ENCODE measurements at places on chromosomes 3 and 15. TPM values are rescaled to one million over a fixed set of nuclear protein-coding genes. Genes with fewer than 3 reads are reported as not detected.

Gene BNIP2
- total RNA-seq, result 74.1 TPM

Gene ROPN1
- not detected for total RNA-seq

Gene PTH1R
- total RNA-seq, result 0.37 TPM

Gene SYNPR
- total RNA-seq, result not detected

Gene LHFPL4
- 0.78 TPM for total RNA-seq

Gene MST1R
- 7.5 TPM for total RNA-seq

Gene TRIM42
- total RNA-seq, result not detected

Gene CLDN11
- total RNA-seq, result 0.14 TPM

Gene RLBP1
- total RNA-seq, result not detected

Gene BCHE
- total RNA-seq, result 0.94 TPM

Gene GABRR3
- not detected for total RNA-seq

Gene STRIT1
- total RNA-seq, result not detected

Gene REC114
- not detected for total RNA-seq

Gene TPM1
- total RNA-seq, result 523 TPM

Gene RYR3
- total RNA-seq, result 0.05 TPM

Gene HESX1
- total RNA-seq, result 0.23 TPM

Gene GCNT3
- total RNA-seq, result 149 TPM

Gene MGLL
- total RNA-seq, result 62.9 TPM

All from A549 treated with CpdA at 1 μM for 4 hours (cell line).